ENCODE measurements at places on chromosomes 4 and X. TPM values are rescaled to one million over a fixed set of nuclear protein-coding genes. Genes with fewer than 3 reads are reported as not detected.
A peak's percentile ranks its signal among the peaks of the same experiment; 100 is the strongest.

- no peak overlapping the region for H3K27ac ChIP-seq
- no peak for DNase-seq
- no peak overlapping the region for H3K4me3 ChIP-seq
- H3K27me3 ChIP-seq: peaks cover 4% of the 10 kb centered on the region
- H3K4me1 ChIP-seq: no peaks in the 10 kb centered on the region
- no peaks in the 10 kb centered on the region for H3K36me3 ChIP-seq
Measured at GRCh38 chr4:76334885-76335284, 28.4 kb downstream of the STBD1 start.

- H3K4me3 ChIP-seq: peak overlapping the region; percentile 87
- H3K27ac ChIP-seq: no peak overlapping the region
- DNase-seq: peak; percentile 86
- no peaks in the 10 kb centered on the region for H3K4me1 ChIP-seq
- no peaks in the 10 kb centered on the region for H3K36me3 ChIP-seq
Measured at GRCh38 chrX:40092808-40093435, 4.8 kb downstream of the BCOR start.

DNA sequence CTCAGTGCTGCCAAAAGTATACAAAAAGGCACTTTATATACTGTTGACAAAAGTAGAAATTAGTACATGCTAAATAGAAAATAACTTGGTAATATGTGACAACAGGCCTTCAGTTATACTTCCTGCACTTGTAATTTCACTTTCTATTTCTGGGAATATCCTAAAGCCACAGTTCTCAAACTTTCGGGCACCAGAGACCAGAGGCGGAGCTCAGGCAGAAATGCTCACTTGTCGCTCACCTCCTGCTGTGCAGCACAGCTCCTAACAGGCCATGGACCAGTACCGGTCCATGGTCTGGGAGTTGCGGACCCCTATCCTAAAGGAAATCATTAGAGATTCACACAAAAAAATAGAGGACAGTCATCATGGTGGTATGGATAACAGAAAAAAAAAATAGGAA, 25.7 kb downstream of the ACSL4 start:
- no peak overlapping the region for H3K4me3 ChIP-seq
- H3K27me3 ChIP-seq: no peaks in the 10 kb centered on the region
- H3K27ac ChIP-seq: no peak overlapping the region
- H3K4me1 ChIP-seq: no peaks in the 10 kb centered on the region
- H3K36me3 ChIP-seq: no peaks in the 10 kb centered on the region

COL25A1 gene
- 4.9 TPM for total RNA-seq

GRCh38 chr4:102825261-102826091, 1.9 kb downstream of the UBE2D3 start:
- H3K4me3 ChIP-seq: peak overlapping the region; percentile 94
- peak overlapping the region; percentile 100 for H3K27ac ChIP-seq
- peak; percentile 65 for DNase-seq
- H3K27me3 ChIP-seq: no peaks in the 10 kb centered on the region

- H3K4me3 ChIP-seq: no peak overlapping the region
- no peak overlapping the region for H3K27ac ChIP-seq
- no peaks in the 10 kb centered on the region for H3K4me1 ChIP-seq
Measured at GRCh38 chrX:154419189-154419588, 7.8 kb downstream of the TAFAZZIN start.

CDK16 gene
- 165 TPM for total RNA-seq

ATP10D gene
- 1.1 TPM for total RNA-seq

DNA sequence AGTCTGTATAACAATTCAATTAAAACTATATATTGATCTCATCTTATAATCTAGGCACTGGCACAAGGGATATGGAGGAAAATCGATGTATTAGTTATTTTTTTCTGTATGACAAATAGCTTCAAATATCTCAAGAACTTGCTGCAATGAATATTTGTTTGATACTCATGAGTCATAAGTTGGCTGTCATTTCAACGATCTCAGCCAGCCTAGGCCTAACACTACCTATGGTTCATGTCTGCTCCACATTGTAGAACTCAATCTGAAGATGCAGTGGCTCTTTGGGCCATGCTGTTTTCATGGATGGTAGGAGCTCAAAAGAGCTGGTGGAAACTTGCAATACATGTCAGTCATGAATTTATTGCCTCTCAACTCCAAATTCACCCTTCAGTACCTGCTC, 44.7 kb downstream of the MAGEB17 start:
- DNase-seq: no peak
- H3K4me3 ChIP-seq: no peak overlapping the region

DNA sequence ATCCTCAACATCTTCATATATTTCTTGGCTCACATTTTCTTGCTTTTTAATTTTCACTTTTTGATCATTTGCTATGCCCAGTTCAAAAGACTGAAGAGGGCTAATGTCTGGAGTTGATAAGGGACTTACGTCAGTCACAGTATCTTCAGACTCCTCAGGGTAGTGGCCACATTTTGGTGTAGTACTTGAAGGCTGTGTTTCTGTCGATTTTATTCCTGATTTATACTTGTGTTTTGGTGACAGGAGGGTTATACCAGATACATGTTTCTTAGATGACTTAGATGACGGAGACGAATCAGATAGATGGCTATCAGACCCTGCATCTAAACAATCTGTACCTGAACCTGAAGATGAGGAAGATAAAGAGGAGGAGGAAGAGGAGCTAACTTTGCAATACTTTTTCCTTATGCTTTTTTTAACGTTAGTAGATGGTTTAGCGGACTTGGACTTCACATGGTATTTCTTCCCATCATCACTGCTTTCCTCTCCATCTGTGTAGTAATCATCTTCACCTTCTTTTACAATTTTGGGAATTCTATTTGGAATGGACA, 13.4 kb downstream of the CFAP97 start:
- no peak overlapping the region for H3K4me3 ChIP-seq
- no peak for DNase-seq
- H3K27ac ChIP-seq: no peak overlapping the region
- peaks cover 12% of the 10 kb centered on the region for H3K36me3 ChIP-seq
- H3K4me1 ChIP-seq: no peaks in the 10 kb centered on the region
